ENCODE measurements at places on chromosomes 4 and X.
A peak's percentile ranks its signal among the peaks of the same experiment; 100 is the strongest.

- no peak for DNase-seq
Observed at GRCh38 chr4:688854-689681, at the start of gene SLC49A3. SLC49A3 (minus strand) TSS chr4:689151; CDS start chr4:689127, 24 bp downstream.

DNA sequence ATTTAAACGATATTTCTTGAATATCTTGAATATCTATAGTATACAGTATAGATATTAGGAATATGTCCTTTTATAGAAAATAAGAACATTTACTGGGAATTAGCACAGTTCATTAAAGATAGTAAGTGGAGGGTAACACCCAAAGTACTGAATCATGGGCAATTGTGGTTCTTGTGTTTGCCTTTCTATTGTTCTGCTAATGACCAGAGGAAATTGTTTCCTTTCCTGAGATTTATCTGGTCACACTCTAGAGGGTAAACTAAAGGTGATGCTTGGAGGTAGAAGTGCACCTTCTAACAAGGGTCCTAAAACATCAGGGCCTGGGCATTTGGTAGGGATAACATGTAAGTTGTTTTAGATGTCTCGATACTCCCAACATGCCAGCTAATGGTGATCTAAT lies 241.3 kb upstream of the SFRP2 start:
- DNase-seq = no peak

GRCh38 chr4:123526511-123526910 lies 129.9 kb downstream of the SPRY1 start:
- no peak for DNase-seq

GRCh38 chr4:125445525-125445924 lies 130.8 kb downstream of the FAT4 start:
- no peak for DNase-seq

DNA sequence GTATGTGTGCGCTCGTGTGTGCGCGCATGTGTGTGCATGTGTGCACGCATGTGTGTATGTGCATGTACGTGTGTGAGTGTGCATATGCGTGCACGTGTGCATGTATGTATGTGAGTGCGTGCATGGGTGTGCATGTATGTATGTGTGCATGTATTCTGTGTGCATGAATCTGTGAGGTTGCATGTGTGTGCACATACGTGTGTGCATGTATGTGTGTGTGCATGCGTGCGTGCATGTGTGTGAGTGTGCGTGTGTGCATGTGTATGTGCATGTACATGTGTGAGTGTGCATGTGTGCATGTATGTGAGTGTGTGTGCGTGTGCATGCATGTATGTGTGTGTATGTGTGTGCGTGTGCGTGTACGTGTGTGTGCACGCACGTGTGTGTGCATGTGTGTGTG lies 241.5 kb downstream of the SHOX start:
- DNase-seq = no peak

DNA sequence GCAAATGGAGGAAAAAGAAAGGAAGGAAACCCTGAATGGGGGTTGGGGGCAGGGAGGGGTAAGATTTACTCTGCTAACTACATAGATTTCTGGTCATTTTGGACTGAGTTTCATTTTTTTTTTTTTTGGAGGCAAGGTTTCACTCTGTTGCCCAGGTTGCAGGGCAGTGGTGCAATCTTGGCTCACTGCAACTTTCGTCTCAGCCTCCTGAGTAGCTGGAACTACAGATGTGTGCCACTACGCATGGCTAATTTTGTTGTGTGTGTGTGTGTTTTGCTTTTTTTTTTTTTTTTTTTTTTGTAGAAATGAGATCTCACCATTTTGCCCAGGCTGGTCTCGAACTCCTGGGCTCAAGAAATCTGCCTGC lies 223.5 kb downstream of the APBB2 start:
- no peak for DNase-seq

DNA sequence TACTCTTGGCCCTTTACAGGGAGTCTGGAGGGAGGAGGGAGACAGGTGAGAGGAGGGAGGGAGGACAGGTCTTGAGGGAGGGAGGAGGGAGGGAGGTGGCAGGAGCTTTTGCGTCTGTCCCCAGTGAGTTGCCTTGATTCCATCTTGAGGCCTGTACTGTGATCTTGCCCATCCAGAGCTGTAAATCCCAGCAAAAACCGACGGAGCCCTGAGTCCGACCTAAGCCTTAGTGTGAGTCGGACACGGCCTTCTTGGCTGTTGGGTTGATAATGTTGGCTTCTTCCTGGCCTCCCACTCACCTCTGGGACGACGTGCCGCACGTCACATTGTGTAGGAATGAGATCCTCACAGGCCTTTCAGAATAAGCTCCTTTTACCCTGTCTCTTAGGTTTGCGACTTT lies 72.5 kb downstream of the RGS12 start:
- no peak for DNase-seq

DNA sequence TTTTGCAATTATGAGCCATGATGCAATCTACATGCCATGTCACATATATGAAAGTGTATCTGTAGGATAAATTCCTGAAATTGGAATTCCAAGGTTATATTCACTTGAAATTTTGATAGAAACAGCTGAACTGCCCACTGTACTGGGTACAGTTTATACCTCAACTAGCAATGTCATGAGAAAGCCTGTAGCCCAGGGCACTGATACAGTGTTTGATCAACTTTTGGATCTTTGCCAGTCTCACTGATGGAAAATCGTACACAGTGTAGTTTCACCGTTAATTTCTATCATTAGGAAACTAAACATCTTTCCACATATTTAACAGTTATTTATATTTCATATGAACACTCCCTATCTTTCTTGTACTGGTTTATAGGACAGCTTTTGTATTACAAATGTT lies 34.2 kb downstream of the TAPT1 start:
- DNase-seq = no peak

- no peak for DNase-seq
Observed at GRCh38 chr4:150578745-150579501, 3.0 kb upstream of the MAB21L2 start.

DNA sequence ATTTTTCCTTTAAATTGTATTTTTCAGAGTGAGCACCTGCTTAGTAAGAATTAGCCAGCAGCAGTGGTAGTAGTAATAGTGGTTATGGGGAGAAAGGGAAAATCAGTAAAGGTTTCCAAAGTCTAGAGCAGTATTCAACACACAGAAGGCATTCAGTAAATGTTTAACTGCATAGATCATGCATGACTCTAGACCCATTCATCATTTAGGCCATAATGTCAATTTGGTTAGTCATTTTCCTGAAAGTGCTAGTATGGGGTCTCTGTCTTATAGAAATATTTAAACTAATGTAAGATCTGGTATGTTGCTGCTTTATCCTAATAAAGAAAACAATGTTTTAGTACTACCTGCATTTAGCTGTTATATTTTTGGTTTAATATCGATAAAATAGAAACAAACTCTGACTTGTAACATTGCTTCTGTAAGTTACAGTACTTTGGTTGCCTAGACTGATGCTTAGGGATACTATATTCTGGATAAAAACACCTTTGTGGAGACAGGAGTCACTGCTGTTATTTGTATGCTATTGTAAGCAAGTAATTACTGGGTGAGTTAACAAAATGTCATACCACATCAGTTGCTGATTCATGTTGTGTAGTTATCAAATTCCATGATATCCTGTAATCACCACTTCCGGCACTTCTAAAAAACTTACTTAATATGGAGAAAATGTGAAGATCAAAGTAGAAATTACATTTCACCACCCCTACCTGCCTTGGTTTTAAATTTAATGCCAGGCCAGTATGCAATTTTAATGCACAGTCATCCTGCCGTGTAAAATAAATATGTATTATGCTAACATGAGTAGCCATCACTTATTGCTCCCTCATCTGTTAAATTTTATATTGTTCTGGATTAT lies 115.8 kb upstream of the BMPR1B start:
- DNase-seq = no peak

GRCh38 chrX:102599084-102599950 lies at the start of gene ARMCX5:
ARMCX5 (plus strand) TSS chrX:102599515; CDS start chrX:102602142, 2,627 bp downstream.
- DNase-seq = peak; percentile 30

DNA sequence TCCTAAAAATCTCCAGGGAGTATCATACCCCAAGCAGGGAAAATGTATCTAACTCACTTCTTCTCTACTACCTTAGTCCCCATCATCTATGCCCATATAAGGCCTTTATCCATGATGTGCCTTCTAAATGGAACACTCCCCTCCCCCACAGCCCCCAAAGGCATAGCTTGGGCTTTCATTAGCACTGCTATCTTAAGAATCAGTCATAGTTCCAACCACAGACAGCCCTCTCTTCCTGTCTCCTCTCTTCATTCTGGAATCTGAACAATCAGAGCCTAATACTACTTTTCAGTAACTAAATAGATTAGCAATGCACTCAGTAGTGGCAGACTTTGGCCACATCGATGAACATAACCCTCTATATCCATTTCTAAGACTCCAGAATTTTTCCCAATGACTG lies 313.2 kb upstream of the DKK2 start:
- no peak for DNase-seq

DNA sequence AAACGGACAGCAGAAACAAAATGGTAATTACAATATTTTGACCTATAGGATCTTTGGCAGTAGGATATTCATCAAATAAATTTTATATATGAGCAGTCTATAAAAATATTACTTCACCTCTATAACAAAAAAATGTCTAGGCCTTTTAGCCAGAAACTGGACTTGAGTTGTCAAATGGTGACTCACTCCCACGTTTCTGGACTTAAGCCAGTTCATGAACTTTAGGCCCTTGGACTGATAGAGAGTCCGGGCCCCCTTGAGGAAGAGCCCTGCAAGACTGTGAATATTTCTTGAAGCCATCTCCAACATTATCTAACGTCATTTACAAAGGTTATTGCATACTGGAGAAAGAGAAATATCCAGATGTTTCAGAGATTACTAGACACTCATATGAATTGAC lies 106.8 kb upstream of the FAM47A start:
- no peak for DNase-seq

DNA sequence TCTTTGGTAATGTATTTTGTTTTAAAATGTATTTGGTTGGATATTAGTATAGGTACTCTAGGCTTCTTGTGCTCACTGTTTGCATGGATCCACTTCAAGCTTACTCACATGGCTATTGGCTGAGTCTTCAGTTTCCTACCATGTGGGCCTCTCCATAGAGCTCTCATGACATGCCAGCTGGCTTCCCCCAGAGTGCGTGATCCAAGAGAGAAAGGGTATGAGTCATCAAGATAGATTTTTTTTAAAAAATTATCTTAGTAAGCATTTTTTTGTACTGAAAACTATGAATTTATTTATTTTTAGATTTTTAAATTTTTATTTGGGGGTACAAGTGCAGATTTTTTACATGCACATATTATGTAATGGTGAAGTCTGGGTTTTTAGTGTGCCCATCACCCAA lies 219.1 kb upstream of the AMOT start:
- DNase-seq = no peak

DNA sequence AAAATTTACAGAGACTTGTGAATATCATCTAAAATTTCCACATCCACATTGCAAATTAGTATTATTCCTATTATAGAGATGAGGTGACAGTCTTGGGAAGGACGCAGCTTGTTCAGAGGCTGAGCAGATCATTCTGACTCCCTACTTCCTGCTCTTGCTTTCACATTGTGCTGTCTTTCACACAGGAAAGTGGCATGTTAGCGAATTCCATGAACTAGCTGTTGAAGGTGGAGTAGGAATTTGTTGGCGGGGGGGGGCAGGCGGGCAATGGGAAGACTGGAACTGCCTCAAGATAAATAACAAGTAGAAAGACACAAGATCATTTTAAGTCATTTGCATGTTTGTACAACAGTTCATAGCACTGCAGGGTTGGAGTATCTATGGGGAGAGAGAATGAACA lies 2.3 kb downstream of the PF4V1 start:
- DNase-seq = no peak

DNA sequence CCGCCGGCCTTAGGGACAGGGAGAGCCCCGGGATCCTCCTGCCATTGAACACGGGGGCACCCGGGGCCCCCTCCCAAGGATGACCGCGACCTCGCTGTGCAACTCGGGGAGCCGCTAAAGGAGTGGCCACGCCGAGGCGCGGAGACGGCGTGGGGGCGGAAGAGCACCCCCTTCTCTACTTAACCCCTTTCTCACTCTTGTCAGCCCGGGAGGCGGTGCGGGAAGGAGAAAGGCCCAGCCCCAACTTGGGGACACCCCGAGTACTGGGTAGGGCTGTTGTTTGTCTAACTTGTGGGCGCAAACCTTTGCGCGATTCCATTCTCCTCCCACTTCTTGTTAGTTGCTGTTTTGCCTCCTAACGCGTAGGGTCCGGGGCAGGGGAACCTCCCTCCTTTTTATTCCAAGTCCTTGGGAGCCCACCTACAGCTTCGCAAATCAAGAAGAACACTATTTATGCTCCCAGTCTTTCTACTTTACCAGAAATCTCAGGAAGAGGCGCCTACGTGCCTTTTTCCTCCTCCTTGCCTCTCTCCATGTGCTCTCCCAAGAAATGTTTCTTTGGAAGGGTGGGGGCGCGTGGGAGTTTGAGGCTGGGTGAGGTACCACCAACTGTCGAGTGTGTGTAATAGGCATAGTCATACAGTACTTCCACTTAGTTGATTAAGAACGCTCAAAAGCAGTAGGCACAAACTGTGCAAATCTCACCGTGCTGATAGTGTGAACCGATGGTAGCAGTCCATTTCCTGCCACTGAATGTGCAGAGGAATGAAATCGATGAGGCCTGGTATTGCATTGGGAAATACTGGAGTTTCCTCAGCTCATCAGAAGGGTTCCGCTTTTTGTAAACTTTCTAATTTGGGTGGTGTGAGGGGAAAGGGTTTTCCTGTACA lies 813 bp downstream of the DIAPH2 start:
- DNase-seq = no peak

GRCh38 chr4:13860126-13860525 lies 232.6 kb upstream of the BOD1L1 start:
- no peak for DNase-seq

DNA sequence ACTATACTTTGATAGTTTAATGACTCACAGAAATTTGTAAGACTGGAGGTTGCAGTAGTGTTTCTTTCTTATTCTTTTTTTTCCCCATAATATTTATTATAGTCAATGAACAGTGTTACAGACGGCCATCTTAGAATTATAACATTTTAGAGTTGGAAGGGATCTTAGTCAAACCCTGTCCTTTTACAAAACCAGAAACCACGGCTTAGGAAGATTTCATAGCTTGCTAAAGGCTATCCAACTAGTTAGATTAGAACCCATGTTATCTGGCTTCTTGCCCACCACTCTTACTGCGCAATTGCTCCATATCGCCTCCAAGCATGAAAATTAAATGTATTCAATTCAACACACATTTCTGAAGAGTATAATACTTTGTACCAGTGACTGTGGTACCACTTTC lies 1.1 kb downstream of the XIAP start:
- no peak for DNase-seq

DNA sequence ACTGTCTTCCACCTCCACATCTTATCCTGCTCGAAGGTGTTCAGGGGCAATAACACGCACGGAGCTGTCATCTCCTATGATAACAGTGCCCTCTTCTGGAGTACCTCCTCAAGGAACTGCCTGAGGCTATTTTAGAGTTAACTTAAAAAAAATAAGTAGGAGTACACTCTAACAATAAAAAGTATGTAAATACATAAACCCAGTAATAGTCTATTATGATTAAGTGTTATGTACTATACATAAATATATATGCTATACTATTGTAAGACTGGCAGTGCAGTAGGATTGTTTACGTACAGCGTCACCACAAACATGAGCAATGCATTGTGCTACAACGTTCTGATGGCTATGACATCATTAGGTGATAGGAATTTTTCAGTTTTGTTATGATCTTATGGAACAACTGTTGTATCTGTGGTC lies 34.5 kb upstream of the TLR2 start:
- no peak for DNase-seq

Data from stimulated activated CD4-positive, alpha-beta T cell treated with anti-CD3 and anti-CD28 coated beads, Interleukin-15, amount 100 ng/mL, for 1 hour (primary cell).